Progenitor cell of endocrine pancreas (in vitro differentiated cells): ENCODE measurements at places on chromosomes 4 and X.

DNA sequence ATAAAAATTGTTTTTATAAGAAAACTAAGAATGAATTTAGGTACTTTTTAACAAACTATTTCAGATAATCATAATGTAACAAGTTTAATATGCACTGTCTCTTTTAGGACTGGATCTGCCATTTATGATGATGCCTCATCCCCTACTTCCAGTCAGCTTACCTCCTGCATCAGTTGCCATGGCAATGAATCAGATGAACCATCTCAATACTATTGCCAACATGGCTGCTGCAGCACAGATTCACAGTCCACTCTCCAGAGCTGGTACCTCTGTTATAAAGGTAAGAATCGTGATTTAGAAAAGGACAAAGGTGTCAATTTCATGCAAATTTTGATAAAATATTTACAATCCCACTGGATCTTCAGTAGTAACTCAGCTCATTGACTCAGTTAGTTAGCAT, 566.2 kb downstream of the DACH2 start:
- DNase-seq, result no peak

DNA sequence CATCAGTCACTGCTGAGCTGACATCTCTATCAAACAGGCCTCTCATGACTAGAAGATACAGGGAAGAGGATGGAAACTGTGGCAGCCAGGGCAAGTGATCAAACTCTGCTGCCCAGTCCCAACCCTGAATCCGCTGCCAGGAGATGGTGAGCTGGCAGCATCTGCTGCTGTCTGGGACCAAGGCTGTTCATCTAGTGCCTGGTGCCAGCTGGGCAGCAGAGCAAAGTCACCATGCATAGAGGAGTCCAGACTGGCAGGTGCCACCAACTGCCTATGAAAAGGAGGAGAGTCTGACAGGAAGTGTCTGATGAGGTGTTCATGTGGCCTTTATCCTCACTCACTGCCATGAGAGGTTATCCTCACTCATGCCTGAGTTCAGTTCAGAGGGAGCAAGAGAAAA, 518.9 kb downstream of the MID1IP1 start:
- DNase-seq, result no peak

- DNase-seq, result no peak
These were observed 283.2 kb downstream of the DCHS2 start for GRCh38 chr4:154208424-154208823.

DNA sequence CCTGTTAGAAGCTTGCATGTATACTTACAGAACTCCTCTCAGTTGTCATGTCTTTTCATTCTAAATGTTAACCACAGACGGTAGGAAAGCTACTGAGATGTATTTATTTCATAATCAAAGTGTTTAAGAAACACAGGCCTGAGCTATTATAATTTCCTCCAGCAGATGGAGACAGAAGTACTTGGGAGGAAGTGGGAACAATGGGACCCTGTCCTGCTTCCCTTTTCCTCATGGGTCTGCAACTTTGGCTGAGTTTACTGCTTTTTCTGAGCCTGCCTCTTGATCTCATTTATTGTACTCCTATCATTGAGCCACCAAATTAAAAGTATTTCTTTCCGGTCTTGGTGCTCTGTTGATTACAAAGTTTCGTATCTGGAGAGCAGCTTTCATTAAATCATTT, 67.7 kb upstream of the SPANXN2 start:
- DNase-seq, result no peak

DNA sequence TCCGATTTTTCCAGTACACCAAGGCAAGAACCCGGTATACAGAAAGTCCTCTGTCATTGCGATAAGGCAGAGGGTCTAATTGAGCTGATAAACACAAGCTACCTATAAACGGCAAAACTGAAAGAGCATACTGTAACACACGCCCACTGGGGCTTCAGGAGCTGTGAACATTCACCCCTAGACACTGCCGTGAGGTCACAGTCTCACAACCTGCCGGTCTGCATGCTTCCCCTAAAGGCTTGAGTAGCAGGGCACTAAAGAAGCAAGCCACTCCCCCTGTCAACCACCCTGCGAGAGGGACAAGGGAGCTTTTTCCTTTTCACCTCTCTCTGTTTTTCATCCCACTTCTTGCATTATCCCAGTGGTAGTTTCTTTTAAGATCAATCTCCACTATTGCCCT, 22.4 kb upstream of the F9 start:
- no peak for DNase-seq

DNA sequence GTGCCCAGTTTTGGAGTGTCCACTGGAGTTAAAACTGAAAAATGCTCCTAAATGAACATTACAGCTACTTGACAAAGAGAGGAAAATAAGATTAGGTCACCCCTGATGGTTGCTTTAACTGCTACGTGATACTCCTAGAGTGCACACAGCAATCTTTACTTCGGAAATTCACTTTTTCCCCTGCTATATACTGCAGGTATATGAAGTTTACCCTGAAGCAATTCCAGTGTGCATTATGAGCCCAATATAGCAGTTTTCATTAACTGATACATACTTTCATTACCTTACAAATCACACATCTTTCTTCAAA, 773 bp upstream of the ZNF827 start:
- no peak for DNase-seq

- DNase-seq, result no peak
These were observed 12.6 kb downstream of the PPA2 start for GRCh38 chr4:105461221-105461620.

DNA sequence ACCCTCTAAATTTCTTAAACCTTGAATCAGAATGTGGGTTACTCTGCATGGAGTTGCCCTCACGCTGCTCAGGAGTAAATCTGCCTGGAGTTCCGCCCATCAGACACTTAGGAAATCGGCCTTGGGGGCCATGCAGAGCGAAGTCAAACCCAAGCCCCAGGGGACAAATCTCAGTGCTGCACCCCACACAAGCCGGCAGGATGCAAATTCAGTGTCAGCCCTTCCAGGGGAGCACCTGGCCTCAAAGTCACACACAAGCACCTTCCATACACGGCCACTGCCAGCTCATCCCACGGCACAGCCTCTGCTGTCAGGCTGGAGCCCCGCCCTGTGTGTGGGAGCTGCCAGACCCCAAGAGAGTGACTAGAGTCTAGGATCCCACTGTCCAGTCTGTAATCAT, 27.4 kb downstream of the RNF212 start:
- no peak for DNase-seq

DNA sequence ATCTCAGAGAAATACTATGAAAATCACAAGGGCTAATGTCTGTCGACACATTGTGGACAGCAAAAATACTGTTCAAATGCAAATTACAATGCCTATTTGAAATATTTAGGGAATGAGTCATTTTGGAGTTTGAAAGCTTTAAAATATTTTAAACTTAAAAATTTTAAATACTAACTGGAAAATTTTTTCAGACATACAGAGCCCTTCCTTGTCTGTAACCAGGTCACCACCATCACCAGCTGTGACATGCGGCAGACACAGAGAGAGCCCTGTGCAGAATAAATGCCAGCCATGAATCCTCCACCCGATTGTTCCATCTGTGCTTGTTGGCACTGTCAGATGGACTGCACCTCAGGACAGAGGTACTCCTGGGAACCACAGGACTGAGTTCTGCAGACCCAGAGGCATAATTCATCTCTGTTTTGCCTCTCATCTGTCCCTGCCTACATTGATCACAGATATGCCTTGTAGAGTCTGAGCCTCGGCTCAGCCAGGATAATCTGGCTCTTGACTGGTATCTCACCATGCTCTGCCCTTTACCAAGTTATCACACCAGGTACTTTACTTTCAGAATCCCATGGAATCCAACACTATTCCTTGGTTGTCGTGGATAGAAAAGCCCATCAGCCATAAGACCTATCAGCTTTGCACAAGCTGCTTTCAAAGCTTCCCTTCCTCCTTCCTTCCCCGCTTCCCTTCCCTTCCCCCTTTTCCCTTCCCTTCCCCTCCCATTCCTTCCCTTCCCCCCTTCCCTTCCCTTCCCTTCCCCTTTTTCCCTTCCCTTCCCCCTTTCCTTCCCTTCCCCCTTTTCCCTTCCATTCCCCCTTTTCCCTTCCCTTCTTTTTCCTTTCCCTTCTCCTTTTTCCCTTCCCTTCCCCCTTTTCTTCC, 67.2 kb downstream of the TBC1D9 start:
- no peak for DNase-seq

DNA sequence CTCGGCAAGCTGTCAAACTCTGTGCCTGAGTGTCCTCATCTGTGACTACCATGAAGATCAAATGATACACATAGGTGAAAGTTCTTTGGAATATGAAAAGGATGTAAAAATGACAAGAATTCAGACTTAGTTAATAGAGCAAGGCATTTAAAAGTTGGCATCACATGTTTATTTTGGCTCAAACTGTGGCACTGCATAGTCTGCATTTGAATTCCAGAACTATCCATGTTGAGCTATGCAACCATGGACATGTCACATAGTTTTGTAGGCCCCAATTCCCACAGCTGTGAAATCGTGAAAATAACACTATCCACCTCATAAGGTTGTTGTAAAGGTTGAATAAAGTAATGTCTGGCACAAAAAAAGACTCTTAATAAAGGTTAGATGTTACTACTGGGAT, 33.9 kb downstream of the AFF2 start:
- no peak for DNase-seq

DNA sequence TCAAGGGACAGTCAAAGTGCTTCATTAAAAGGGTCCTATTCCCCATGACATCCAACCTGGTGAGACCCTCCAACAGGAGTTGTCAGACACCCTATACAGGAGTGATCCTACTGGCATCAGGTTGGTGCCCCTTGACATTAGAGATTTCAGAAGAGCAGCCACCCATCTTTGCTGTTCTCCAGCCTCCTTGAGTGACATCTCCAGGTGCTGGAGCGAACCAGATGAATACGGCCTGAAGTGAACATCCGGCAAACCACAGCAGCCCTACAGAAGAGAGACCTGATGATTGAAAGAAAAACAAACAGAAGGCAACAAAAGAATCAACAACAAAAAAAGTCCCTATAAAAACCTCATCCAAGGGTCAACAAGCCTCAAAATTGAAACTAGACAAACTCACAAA, 146.1 kb upstream of the PBDC1 start:
- no peak for DNase-seq

DNA sequence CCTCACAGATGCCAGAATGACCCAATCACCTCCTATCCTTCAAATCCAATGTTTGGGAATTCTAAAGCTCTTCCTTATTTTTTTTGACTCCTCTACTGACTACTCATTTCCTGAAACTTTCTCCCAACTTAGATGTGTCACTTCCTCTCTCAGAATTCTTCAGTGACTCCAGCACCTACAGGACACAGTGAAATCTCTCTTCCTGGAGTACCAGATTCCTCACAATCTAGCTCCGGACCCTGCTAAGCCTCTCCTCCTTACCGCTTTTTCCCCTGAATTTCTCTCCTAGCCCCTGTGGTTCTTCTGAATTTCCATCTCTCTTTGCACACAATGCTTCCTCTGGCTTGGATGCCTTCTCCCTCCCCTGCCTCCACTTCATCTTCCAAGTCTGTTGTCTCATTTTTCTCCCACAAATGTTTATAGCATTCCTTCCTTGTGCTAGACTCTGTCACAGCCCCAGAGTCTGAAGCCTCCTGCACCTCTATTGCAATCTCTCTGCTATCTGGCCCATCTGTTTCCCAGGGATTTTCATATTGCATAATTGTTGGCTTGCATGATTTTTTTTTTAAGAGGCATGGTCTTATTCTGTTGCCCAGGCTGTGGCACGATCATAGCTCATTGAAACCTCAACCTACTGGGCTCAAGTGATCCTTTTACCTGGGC, 80.1 kb downstream of the ANAPC4 start:
- no peak for DNase-seq
